ENCODE measurements at places on chromosomes 4 and X.

GRCh38 chr4:59700651-59701050, 1499.5 kb upstream of the ADGRL3 start:
- no peak for DNase-seq

DNA sequence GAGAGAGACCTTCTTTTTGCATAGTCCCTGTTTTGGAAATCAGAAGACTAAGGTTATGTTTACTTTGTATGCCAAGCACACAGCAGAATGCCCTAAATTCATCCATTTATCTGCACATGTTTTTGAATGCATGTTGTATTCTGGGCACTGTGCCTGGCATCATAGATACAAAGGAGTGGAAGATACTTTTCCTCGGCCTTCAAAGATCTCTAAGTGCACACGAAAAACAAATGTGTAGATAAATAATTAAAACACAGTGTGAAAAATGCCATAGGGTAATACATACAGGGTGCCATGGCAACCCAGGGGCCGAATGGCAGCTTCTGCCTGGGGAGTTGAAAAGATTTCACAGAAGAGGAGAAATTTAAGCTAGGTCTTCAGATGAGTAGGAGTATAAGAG, 390.6 kb upstream of the ATOH1 start:
- DNase-seq, result no peak

GRCh38 chr4:179130122-179130714, 1688.0 kb upstream of the AGA start:
- DNase-seq, result no peak

- DNase-seq, result no peak
These were observed 108.3 kb upstream of the ARSJ start for GRCh38 chr4:114087596-114088230.

GRCh38 chr4:108097990-108098553, 70.7 kb downstream of the LEF1 start:
- DNase-seq, result no peak

- no peak for DNase-seq
These were observed 1.3 kb upstream of the RGS12 start for GRCh38 chr4:3291411-3291968.

GRCh38 chr4:34372815-34373214, 1871.5 kb downstream of the ARAP2 start:
- DNase-seq, result no peak

DNA sequence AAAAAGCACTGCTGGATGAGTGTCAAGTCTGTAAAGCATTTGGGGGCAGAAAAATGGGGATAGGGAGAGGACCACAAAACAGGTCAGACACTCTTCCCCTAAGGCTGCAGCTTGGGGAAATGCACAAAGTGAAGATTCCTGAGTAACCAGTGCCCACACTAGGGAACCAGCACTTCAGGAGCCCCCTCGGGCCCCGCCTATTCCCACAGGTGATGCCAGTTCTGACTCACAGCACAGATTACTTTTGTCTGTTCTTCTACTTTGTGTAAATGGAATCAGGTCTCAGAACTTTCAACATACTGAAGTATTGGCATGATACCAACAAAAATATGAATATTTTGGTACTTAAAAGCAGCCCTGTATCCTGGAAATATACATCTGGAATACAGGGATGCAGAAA, 112.5 kb downstream of the ADRA2C start:
- DNase-seq, result no peak

- DNase-seq, result no peak
These were observed 147.7 kb downstream of the GASK1B start for GRCh38 chr4:158025131-158025530.

DNA sequence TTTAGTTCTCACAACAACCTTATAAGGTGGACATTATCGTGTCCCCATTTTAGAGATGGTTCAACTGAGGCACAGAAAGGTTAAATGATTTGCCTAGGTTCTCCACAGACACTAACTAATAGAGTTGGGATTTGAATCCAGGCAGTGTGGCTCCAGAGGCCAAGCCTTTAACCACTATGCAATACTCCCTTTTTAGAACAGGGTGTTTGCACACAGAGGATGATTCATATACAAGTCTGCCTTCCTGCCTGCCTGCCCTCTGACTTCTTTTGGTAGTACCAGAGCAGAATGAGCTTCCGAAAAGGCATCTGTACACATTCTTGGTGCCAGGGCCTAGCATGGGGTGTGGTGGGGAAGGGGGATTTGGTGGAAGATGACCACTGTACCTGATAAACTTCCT, 150.8 kb upstream of the ARHGEF9 start:
- DNase-seq, result no peak

DNA sequence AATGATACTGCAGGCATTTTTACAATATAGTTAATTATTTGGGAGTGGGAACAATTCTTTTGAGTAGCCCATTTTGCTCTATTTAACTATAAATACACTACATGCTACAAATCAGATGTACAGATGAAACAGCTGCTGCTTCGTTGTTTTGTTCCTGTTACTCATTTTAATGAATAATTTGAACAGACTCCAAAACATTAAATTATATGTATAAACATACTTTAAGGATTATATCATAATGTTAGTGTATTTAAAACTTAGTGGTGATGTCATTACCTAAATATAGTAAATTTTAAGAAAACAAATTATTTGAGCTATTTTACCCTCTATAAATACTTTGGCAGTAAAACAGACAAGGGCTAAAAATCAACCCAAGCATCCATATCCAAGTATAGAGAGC, 60.7 kb downstream of the GAB1 start:
- DNase-seq, result no peak

GRCh38 chr4:113760795-113761619, 531 bp downstream of the CAMK2D start:
- peak; percentile 51 for DNase-seq

DNA sequence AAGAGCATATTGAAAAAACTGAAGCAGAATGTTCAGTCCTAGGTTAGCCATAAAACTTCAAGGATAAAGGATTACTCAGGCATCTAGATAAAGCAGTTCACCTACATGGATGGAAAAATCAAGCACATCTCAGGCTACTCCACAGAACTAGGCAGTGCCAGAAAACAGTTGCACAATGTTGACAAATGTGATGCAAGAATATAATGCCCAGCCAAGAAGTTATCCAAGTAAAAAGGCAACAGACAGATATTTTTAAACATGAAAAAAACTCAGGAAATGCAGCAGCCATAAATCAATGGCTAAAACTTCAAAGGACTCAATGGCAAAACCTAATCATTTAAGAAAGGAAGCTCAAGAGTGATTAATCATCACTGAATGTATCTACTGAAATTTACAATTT, 456.0 kb upstream of the FAM241A start:
- no peak for DNase-seq

DNA sequence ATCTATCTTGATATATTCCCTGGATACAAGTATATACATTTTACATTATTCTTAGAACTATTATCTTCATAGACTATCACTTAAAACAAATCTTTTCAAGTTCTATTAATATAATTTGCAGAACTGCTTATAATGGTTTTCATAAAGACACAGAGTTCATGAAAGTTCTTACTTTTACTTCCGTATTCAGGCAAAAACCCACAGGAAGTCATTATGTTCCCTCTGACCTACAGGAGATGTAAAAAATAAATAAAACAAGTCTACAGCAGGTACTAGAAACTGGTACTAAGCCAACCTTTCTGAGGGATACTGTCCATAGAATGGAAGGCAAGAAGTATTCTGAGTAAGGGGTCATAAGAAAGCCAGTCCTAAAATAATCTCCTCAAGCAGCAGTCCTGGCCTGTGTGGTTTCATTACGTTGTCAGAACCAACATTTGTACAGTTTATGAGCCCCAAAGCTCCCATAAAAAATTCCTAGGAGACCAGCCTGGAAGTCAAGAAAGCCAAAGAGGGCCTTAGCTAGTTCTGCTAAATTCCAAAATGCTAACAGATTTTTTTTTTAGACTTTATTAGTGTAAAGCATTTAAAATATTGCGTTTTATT, 68.6 kb downstream of the CAMK2D start:
- DNase-seq, result no peak

DNA sequence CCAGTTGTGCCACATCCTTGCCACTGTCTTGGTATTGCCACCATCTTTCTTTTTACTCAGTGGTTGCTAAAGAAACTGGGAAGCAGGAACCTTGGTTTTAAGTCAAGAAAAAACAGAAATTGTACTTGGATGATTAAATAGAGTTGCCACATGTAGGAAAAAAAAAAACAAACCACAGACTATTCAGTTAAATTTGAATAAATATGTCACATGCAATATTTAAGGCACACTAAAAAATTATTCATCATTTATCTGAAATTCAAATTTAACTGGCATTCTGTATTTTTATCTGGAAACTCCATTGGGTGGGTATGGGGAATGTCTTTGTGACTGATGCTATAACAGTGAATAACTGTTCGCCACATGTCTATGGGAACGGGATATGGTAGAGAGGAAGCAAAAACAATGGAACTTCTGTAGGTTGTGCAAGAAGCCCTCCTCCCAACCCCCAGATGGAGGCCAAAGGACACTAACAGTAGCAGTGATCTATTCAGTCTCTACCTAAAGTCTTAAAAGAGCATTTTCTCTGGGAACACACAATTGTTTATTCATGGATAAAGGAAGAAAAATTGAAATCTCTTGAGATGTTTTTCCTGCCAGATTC, 57.0 kb upstream of the PLAC8 start:
- no peak for DNase-seq

- no peak for DNase-seq
These were observed 17.9 kb downstream of the SMIM14 start for GRCh38 chr4:39620551-39621313.

- DNase-seq, result peak; percentile 80
These were observed 12.7 kb downstream of the TKTL1 start for GRCh38 chrX:154308108-154308946.

GRCh38 chr4:13102092-13102742, 381.9 kb downstream of the RAB28 start:
- no peak for DNase-seq

GRCh38 chr4:54588404-54588803, 69.4 kb upstream of the KIT start:
- no peak for DNase-seq

DNA sequence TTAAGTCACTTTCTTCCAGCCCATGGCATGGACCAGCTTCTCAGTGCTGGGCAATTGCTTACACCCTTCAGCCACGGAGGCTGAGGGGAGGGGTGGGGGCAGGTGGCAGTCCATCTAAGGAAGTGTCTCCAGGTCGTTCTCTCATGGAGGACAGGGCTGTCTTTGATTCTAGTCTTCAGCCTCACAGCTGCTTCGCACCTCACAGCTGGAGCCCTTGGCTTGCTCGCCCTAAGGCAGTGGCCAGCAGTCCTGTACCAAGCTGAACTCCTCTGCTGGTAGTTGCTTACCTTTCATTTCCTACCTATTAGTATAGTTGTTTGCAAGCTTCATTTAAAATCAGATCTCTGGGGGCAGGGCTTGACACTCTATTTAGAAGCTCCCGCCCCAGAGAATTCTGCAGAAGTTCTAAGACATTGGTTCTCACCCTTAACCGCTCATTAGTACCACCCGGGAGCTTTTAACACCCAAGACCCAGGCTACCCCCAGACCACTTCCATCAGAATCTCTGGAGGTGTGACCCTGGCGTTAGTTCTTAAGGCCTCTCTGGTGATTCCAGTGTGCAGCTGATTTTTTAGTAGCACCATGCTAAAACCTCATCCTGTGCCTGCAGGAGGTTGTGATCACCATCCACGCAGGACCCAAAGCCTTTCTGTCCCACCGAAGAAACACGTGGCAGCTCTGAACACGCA, 386.8 kb downstream of the UNC5C start:
- no peak for DNase-seq

GRCh38 chrX:134688031-134688823, 30.0 kb upstream of the PLAC1 start:
- DNase-seq, result no peak

DNA sequence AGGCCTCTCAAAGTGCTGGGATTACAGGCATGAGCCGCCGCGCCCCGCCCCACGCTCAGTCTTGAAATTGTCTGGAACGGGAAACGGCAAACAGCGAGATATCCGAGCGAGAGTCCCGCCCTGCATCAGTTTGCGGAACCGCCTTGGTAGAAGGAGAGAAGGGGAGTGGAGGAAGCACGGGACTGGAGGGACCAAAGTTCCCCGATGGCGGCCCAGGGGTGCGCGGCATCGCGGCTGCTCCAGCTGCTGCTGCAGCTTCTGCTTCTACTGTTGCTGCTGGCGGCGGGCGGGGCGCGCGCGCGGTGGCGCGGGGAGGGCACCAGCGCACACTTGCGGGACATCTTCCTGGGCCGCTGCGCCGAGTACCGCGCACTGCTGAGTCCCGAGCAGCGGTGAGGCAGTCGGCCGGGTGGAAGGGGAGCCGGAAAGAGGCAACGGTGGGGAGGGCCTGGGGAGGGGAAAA, at the start of gene BST1:
TSS of gene BST1 (plus strand) at position 125 of the 463 bp plus-strand sequence. CDS start at position 205, 80 bp downstream.
- peak; percentile 22 for DNase-seq

DNA sequence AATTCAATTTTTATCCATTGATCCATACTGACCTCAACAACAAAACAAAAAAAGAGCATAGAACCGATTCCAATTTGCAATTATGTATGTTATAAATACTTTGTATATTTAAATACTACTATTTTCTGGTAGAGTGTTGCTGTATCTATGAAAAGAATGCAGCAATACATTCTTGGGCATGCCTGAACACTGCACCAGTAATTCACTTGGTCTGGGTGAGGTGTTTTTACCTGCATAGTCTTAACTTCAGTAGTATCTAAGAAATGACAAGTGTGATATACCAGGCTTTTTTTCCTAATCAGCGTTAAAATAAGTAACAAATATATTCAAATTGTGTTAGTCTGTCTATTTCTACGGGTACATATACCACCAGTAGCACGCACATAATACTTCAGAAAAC, 120.2 kb downstream of the KLHL13 start:
- no peak for DNase-seq

GRCh38 chr4:25310803-25311166, 1.8 kb upstream of the ZCCHC4 start:
- DNase-seq, result no peak

GRCh38 chr4:68407868-68408190, 39.4 kb upstream of the TMPRSS11E start:
- no peak for DNase-seq

- no peak for DNase-seq
These were observed 13.5 kb upstream of the ASMTL start for GRCh38 chrX:1466232-1466661.

DNA sequence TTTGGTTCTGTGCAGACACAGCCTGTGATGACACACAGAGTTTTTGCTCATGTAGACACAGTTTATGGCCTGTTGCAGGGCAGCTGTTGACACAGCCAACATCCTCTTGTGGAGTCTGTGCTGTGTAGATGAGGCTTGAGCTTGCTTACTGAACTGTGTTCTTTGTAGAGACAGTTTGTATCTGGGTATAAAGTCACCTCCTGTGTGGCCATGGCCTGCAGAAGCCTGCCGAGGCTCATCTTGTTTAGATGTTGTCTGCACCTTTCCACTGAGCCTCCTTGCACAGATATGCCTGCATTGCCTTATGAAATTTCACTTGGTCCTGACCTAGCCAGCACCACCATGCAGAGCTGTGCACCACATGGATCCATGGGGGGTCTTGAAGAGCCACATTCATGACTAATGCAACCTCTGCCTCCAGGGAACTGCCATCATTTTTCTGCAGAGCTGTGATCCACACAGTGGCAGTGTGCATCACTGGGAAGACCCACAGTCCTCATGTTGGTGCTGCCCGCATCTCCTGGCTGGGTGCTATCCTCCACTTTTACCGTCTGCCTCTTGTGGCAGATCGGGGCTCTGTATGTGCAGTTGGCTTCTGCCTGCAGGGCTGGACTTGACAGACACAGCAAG, 198.0 kb upstream of the MAMLD1 start:
- DNase-seq, result no peak

- no peak for DNase-seq
These were observed 1.5 kb upstream of the NSD2 start for GRCh38 chr4:1869530-1870327.
